Stimulated activated CD4-positive, alpha-beta T cell treated with anti-CD3 and anti-CD28 coated beads, Interleukin-15, amount 100 ng/mL, for 1 hour (primary cell): ENCODE measurements at places on chromosomes 5 and 9.

- no peak for DNase-seq
Observed at GRCh38 chr9:75023846-75024245, 4.2 kb downstream of the CARNMT1 start.

DNA sequence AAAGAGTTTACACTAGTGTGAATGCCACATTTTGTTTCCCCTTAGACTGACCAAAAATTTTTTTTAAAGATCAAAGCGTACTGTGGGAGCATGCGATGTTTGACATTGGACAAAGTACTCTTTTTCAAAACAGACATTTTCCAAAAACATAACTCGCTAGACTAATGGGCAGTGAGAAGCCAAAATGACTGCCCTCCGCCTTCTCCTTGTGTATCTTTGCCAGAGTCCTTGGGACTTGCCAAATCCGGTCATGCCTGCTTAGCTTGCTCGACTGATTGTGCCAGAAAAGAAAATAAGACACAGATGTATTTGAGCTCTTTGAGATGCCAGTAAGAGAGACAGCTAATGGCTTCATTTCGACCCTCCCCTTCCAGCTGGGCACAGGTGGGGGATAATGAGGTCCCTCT is 157.5 kb downstream of the MAPKAP1 start:
- DNase-seq, result no peak

DNA sequence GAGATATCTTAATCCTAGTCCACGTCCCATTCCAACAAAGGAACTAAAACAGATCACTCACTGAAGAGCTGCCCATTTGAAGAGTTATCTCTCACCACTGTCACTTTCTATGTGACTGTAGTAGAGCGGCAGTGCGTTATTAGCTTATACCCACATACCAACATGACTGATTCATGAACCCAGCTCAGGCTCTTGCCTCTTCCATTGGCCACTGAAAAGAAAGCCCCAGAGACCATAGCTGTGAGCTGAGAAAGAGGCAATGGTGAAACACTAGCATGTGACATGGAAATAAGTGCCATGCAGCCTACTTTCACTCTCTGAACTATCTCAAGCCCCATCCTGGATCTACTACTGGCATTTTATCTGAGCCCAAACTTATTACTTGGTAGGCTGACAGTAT is 151.7 kb upstream of the MOCS2 start:
- DNase-seq, result no peak

DNA sequence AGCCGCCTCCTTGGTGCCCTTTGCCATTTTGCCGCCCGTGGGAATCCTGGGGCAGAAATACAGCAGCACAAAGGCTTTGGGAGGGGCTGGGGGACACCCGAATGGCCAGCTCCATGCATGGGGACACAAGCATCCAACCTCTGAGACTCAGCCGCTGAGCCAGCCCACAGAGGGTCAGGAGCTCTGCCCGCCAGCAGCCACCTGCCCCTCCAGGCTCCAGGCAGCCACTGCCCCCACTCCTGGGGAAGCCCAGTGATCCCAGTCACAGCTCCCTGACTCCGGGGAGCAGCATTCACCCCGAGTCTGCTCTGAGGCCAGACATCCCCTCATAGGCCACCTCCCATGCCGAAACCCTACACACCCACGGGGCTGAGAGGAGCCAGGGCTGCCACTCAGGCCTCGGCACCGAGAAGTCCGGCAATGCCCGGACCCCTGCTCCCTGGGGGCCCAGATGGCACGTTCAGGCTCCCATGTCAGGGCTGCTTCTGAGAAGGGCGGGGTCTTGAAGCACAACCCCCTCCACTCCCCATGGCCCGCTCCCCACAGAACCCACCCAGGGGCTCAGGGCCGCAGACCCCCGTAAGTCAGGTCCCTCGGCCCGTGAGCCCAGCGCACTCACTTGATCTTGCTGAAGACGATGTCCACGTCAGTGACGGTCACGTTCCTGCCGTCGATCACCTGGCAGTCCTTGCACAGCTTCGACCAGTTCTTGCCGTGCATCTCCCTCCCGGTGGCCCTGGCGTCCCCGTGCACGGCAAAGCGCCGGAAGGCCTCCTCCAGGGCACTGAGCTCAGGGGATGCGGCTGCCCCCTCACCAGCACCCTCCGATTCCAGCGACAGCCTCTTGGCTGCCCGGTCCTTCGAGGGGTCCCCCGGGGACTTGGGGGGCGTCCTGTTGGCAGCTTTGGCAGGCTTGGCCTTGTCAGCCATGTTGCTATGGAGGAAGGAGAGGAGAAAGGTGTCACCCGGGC is 15.7 kb downstream of the TPPP start:
- no peak for DNase-seq

- no peak for DNase-seq
Observed at GRCh38 chr9:108339251-108339650, 516.5 kb downstream of the ACTL7B start.

- DNase-seq, result no peak
Observed at GRCh38 chr5:124764992-124765611, 18.7 kb upstream of the ZNF608 start.

DNA sequence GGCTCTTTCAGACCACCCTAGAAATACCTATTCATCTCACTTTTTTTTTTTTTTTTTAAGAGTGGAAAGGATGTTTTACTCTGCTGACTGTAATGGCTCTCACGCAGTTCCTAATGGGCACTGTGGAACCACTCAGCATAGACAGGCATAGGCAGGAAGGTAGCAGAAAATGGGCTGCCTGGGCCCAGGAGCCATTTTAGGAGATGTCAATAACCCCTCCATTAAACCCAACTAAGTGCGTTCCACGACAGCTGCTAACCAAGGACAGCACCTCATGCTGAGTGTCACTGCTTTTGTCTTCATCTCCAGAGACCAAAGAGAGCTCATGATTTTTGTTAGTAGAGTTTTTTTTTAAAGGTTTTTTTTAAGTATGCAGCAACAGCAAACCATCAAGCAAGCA is 15.3 kb downstream of the MAP1B start:
- DNase-seq, result no peak

DNA sequence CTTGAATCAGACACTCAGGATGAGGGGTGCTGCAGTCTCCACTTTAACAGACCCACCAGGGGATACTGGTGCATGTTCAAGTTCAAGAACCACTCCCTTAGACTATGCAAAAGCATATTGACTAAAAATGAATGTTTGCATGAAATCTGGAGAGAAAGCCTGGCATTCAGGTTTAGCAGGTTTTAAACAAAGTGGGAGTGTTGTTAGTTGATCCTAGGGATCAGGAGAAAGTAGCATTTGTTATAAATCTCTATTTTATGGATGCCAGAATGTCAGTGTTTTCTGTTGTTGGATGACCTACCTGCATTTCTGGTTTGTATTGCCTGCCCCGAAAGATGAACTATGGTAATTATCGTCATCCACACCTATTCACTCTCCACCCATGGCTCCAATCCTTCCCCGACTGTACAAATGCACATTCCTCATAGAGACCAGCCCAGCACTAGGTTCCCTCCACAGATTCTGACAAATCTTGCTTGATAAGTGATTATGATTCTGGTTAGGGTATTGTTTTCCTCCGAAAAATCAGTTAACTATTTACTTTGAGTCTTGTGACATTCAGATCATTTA is 17.2 kb downstream of the TMEM252 start:
- no peak for DNase-seq

- DNase-seq, result no peak
Observed at GRCh38 chr5:71925608-71926091, 181.6 kb upstream of the MAP1B start.

DNA sequence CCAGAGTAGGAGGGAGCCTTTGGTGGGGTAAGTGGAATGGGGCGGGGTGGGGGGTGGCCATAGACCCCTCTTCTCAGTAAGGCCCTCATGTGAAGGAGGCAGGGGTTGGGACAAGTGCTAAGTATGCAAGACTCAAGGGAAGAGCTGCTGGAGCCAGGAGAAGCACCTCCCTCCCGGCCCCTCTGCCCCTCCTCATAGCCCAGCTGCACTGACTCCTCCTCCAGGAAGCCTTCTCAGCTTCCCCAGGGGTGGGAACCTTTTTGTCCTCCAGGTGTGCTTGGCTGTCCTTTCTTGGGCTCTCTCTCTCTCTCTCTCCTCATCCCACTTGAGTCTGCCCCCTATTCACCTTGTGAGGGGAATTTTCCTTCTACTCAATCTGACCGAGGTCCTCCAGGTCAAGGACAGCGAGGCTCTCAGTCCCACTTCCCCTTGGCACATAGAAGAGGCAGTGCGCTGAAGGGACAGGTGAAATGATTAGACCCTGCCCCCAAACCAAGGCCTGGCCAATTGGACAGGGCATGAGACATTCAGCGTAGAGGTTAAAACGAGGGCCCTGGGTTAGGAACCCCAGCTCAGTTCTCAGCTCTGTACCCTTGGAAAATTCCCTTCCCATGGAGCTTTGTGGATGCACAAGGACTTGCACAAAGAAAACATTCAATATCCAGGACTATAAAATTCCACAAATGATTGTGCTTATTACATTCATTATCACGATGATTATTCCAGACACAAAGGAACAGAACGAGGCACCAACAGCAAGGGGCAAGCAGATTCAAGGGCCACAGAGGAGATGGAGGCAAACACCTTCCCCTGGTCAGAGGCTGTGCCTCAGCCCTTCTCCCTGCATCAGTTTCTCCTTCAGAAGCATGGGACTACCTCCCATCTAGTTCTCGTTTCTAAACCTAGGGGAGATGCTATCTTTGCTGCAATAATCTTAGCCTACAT is 45.6 kb upstream of the IL17B start:
- no peak for DNase-seq

DNA sequence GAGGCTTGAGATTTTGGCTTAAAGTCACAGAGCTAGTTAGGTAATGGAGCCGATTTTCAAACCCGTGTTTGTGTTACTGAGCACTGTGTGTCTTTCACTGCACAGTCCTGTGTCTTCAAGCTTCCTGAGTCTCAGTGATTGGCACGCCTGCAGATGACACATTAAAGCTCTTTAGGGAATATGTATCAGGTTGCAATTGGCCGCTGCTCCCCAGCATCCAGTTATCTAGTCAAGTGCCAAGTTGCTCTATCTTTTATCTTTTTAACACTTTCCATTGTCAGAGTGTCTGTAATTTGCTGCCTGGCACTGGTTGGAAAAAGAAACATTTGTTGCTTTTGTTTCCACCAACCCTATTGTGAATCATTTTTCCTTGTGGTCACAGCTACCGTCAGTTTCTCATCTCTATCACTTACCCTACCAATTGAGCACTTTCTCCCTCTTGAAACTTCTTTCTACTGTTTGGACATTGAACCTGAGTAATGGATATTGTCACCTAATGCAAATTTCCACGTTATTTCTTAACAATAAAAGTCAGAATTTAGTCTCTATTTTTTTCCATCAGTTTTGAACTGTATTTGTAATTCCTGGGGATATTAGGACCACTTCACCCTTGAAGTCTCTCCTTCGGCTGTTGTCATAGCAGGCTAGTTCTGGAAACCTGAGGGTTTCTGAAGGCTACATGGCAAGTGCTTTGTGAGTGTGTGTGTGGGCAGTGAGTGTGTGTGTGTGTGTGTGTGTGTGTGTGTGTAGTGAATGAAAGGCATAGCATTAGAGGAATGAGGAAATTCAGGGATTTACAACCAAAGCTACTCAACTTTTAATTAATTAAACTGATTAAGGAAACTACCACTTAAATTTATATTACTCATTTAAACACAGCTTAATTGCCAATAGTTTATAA is 274.3 kb downstream of the ISL1 start:
- DNase-seq, result no peak

DNA sequence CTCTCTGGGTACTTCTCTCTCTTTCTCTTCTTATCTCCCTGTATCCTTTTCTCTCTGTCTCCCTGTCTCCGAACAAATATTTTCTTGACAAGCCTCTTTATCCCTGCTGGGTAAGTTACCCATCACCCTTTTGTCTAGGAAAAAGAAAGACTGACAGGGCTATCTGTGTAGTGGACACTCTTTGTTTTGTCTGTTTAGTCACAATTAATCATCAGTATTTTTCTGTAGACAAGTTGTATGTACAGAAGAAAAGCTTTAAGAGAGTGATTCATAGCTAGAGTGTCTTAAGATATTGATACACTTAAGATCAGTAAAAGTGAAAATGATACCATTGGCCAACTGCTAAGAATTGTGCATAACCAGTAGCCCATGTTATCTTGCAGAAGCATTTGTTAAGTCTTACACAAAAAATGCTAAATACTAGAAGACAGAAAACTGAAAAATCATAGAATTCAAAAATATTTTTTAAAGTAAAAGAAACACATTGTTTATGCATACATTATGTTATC is 1043.8 kb upstream of the EDIL3 start:
- no peak for DNase-seq

DNA sequence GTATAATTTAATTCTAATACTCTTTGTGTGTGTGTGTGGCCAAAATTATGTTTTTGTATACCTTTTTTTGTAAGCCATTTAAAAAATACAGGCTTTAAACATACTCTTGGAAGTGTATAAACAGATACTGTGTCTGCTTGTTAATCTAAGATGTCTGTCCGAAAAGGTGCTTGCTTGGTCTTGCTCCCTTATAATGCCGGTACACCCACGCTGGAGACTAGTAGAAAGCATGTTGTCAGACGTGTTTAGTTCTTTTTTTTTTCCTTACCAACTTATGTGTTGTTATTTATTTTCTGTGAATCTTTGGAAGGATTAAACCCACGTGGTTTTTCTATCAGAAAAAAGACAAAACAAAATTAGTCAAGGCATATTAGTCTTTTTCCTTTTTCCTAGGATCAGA is 9.5 kb downstream of the GAPVD1 start:
- DNase-seq, result no peak

- no peak for DNase-seq
Observed at GRCh38 chr9:101400120-101400519, 1.5 kb downstream of the ZNF189 start.

DNA sequence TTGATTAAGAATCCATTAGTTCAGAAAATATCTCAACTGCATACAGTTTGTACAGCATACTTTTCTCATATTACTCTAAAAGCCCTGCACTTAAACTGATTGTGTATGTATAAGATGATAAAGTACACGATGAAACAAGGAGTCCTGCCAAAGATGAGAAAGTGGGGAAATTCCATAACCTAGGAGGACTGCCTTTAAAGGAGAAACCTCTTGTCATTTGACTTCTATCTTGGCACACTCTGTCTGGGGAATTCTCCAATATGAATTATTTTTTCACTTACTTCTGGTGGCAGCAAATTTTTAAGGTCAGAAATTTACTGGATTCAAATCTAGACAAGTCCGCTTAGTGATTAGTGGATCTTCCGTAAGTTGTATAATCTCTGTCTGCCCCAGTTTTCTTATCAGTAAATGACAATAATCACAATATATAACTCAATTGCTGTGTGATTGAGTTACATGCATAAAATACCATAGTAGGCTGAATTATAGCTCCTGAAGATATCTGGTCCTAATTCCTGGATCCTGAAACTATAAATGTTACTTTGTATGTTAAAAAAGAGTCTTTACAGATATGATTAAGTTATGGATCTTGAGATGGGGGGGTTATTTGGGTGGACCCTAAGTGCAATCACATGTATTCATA is 17.0 kb upstream of the ISOC1 start:
- DNase-seq, result no peak

GRCh38 chr5:133732536-133732935 is 120.2 kb upstream of the FSTL4 start:
- no peak for DNase-seq
